ENCODE measurements at places on chromosomes 3 and 15.

GRCh38 chr3:67204951-67205350, 206.8 kb downstream of the KBTBD8 start:
- DNase-seq: no peak

DNA sequence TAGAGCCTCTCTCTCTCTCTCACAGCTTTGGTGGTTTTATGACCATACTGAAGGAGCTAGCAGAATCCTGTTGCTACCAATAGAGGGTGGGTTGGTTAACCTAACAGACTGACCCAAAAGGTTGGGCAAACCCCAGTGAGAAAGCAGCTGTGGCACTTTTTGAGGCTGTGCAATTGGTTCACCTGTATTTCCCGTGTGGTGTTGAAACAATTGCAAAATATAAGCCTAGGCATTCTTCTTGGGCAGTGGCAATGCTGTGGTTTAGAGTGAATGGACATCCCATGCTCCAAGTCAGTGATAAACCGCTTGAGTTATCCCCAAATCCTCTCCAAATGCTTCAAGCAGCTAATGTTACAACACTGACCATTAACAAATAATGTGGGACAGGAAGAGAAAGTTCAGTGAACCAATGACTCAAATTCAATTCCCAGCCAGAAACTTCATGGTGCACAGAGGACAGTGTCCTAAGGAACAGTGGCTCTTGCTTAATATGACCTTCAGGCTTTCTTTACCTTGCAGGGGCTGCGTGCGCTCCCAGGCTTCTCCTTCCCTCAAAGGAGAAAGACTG, 261.9 kb upstream of the ICE2 start:
- no peak for DNase-seq

DNA sequence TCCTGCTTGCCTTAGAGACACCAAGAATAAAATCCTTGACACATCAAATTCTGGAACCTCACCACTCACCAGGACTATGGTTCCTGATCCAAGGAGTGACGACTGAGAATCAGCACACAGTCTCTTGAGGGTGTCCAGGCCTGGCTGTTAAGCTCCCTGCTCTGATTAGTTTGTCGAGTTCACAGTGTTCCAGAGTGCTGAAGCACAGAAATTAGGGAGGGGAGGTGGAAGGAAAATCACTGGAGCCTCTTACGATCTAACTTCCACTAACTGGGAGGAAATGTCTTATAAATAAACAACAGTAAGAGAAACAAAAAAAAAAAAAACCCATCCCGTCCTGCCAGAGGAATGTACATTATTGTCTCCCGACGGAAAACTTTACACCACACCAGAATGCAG, 330.2 kb downstream of the TIGIT start:
- DNase-seq: no peak

- no peak for DNase-seq
These were observed 16.4 kb downstream of the C3orf18 start for GRCh38 chr3:50551054-50551659.

GRCh38 chr3:55508335-55508734, 21.2 kb upstream of the WNT5A start:
- DNase-seq: no peak

GRCh38 chr3:78831446-78831972, 936.3 kb downstream of the ROBO1 start:
- DNase-seq: no peak

DNA sequence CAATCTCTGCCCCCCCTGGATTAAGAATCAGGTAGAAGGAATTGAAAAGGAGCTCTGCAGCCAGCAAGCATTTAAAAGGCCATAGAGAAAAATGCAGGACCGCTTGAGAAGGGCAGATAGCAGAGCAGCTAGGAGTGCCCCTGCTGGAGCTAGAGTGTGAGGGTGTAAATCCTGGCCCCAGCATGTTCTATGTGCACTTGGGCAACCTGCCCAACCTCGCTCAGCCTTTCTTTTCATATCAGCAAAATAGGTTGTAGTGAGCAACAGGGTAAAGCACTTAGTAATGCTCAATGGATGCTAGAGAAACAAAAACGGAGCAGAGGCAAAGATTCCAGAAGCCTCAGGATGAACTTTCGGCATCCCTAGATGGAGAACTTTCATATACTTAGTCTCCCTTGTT, 25.0 kb upstream of the THBS1 start:
- no peak for DNase-seq

- DNase-seq: no peak
These were observed 33.8 kb downstream of the CHDH start for GRCh38 chr3:53812434-53812833.

DNA sequence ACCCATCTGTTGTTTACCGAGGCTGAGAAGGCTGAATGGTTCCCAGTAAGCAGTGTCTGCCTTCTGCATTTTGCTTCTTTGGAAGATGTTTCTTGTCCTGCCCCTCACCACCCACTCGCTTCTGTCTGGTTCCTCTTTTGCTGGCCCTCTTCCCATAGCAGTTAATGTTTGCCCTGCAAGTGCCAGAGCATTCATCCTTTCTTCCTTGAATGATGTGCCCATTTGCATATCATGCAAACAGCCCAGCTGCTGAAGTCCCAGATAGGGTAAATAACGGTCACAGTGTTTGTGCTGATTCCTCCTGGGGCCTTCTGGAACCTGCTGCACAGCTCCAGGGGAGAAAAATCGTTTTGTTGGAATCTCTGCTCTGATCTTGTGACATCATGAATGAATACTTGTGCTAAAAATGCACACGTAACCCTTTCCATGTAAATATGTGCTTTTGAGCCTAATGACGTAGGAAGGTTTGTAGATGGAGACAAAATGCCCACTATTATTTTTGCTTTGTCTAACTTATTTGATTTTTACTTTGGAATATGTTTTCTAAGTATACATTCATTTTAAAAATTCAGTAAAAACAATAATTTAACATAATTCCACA, 381.0 kb downstream of the SOX2 start:
- peak; percentile 5 for DNase-seq

DNA sequence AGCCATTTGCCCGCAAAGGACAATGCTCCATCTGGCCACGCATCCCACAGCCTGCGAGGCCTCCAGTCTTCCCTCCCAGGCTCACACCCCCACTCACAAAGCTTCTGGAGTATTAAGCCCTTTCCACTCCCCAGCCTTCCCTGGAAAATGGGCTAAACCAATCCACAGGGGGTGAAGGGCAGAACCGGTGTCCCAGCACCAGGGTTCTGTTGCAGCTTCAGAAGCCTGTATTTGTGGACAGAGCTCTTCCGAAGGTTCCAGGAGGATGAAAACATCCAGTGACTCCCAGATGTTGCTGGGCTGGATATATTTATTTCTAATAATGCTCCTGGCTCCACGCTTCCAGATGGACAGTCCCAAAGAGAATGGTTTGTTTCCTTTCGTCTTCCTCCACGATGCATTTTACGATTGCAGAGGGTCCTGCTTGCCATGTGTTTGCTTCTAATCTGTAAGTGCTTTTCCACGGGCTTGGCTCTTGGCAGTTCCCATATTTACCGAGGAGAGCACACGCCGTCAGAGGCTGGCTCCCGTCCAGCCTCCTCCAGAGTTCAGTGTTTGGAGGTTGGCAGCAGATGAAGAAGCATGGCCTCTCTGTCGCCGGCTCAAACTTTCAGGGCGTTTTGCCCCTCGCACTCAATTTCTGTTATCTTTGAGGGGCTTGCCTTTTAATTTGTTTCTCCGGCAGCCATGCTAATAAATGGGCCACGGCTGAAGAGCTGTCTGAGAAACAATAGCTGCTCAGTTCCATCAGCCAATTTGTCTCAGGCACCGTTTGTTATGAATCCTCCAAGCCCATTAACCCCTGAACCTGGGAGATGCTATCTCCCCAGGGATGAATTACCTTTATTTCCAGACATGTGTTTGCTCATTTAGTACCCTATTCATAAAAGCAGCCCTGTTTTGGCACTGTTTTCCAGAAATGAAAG, 367.9 kb upstream of the PROK2 start:
- no peak for DNase-seq

DNA sequence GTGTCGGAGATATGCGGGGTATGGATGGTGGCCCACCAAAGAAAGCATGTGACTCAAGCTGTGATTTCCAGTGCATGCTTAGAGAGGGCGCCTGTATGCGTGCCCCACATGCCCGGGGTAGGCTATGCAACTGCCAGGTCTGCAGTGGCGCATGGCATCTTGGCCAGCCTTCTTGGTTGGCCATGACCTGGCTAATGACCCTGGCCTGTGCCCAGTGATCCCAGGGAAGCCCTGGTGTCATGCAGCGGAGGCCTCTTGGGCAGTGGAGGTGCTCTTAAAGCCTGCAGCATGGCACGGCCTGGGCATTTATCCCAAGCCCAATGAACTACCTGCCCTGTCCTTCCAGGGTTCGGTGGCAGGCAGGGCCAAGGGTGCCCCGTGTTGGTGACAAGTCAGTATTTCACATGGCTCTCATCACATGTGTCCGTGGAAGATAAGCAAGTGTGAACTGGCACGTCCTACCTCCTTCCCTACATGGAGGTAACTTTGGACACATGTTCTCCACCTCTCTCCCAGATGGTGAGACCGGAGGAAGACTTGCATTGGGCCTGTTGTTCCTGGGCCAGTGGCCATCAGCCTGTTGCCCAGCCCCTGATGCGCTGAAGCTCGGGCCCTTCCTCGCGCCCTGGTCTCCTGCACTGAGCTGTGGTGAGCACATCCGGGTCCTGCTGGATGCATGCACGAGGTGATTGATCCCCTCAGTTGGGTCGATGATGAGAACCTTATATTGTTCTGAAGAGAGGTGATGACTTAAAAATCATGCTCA, 192.0 kb downstream of the UBE3A start:
- DNase-seq: no peak

GRCh38 chr3:128075522-128076482, 23.6 kb downstream of the SEC61A1 start:
- DNase-seq: no peak

DNA sequence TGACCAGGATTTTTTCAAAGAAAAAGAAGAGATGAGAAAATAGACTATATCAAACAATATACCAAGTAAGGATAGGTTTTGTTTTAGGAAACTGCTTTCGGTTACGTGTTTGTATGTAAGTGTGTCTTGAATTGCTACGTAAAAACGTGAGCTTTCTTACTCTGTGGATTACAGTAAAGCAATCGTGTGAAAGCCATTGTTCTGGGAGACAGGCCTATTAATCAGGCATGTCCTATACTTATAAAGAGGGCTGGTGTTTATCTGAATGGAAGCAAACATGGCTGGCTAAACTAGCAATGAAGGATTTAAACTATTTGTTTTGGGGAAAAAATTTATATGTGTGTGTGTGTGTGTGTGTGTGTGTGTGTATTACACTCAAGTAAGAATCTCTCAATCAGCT, 2.6 kb downstream of the EHHADH start:
- no peak for DNase-seq

- DNase-seq: no peak
These were observed 23.0 kb upstream of the MEF2A start for GRCh38 chr15:99542828-99543227.

DNA sequence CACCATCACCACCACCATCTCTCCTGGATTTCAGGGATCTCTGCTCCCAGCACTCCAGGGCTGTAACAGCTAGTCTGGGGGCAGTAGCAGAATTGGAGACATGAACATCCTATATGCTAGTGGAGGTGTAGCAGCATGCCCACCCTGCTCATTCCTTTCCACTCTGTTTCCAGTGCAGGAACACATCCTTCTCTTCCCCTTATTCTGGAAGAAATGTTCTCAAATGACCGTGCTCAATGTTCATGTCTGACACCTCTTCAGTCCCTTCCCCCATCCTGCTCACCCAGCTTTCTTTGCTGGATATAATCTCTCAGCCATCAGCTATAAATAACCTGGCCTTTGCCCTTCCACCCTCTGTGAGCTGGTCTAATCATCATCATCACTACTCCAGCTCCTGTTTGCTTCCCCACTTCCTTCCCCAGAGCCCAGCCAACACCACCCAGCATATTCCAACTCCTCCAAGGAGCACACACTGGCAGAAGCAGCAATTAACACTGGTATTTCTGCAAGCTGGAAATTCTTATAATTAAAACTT, 31.1 kb downstream of the DCLK3 start:
- no peak for DNase-seq

- no peak for DNase-seq
These were observed 110.6 kb downstream of the XXYLT1 start for GRCh38 chr3:195160257-195160898.
